Fibroblast of skin of back (primary cell): ENCODE measurements at places on chromosomes 11 and 22.

DNA sequence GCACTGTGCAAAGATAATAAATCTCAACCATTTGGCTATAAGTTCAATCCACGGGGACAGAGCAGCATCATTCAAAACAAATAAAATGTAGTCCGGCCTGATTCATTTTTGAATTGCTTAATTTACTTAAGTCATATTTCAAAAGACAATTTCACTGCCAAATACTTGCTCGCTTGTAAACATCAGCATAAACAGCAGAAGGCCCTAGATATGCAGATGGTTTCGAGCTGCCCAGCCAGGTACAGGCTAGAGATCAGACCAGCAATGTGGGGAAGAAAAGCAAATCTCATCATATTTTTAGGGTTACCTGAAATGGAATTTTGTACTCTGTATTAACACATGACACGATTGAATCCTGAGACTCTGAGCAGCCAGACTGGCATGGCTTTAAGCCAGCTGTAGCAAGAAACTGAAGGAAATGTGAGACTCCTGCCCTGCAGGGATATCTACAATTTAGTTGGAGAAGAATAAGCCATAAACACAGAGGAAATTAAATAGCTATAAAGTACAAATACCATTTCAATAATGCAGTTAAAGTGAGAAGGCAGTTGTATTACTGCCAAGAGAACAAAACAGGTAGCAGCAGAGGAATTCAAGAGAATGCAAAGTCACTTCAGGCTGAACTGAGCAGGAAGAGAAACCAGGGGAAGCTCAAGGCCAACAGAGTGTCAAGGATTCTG lies 440.3 kb downstream of the ETS1 start:
- no peak for DNase-seq

- DNase-seq, result no peak
Measured at GRCh38 chr11:94826415-94826814, 58.3 kb downstream of the AMOTL1 start.

DNA sequence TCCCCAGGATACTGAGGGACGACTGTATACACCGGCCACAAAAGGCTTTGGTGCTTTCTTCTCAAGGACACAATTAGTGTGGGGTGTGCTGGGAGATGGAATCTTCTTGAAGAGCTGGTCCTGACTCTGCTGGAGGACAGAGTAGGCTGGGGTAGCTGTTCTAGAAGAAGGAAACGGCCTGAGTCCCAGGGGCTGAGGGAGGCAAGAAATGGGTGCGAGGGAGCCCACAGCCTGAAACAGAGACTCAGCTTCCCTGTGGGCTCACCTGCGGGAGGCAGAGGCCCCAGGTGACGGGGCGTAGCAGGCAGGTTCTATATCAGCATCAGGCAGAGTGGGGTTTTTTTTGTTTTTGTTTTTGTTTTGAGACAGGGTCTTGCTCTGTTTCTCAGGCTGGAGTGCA lies 36.6 kb downstream of the PARVG start:
- no peak for DNase-seq

DNA sequence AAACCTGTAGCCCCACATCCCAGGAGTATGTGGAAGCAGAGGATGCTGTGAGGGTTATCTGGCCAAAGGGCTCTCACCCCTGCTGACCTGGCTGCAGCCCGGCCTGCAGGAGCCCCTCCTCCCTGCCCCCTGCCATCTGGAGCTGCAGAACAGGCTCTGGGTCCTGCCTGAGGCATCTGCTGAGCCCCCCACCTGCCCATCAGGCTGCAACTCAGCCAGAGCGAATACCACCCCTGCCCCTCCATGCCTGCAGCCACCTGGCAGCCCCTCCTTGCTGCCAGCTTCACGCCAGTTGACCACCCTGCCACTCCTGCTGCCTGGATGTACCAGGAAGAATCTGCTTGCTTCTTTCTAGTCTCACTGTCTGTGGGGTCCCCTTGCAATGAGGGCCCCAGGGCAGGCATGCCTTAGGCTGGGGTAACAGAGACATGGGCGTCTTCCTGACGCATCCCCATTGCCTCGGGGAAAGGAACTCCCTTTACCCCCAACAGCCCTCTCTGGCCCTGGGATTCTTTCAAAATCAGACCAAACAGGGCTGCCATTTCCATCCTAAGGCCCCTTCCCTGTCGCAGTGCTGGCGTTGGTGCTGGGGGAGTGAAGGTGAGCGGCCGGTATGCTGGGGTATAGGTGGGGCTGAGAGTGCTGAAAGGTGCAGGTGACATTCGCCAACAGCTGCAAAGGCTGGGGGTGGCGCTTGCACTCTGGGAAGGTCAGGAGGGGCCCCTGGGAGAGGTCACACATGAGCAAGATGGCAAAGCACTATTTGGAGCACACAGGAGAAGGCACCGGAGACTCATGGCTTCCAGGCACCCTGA lies 1334.6 kb downstream of the TBC1D22A start:
- no peak for DNase-seq

GRCh38 chr22:32396746-32397145 lies 15.3 kb downstream of the RTCB start:
- no peak for DNase-seq

DNA sequence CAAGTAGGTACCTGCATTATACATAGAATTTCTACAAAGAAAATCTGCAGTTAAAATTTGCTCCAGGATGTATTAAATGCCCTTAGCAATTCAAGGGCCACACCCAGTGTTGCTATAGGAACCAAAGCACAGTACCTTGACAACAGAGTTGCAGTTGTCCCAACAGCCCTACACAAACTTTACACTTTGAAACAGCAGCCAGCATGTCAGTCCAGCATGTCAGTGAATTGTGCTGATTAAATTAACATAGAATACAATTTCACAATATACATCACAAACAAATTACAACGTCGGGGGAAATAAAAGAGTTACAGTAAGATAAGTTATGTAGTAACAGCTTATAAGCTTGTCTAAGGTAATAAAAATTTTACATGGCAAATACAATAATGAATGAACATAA lies 389.2 kb downstream of the SOX6 start:
- DNase-seq, result peak; percentile 11

DNA sequence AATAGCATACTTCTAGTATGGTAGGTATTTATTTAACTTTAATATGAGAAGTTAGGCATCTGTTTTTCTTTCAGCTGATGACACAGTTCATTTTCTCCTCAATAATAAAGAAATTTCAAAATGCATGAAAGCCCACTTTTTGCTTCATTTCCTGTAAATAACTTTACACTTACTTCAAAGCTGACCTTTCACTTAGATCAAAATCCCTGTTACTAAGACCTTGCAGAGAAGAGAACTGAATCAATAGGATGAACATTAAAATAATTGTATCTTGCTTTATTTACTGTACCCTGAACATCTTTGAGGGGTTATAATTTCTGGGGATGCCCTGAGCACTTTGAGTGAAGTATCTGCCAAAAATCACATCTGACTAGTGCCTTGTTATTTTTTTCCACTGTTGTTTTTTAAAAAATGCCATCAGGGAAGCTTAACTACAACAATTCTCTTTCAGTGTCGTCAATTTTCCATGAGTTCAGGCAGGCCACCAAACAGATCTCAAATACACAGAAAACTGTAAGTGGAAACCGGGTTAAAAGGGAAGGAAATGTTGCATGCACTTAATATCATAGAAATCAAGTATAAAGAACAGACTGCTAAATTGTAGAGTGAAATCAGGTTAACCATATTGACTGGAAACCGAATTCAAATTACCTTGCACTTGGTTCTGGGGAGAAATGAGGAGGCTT lies 206.2 kb downstream of the MAML2 start:
- no peak for DNase-seq

DNA sequence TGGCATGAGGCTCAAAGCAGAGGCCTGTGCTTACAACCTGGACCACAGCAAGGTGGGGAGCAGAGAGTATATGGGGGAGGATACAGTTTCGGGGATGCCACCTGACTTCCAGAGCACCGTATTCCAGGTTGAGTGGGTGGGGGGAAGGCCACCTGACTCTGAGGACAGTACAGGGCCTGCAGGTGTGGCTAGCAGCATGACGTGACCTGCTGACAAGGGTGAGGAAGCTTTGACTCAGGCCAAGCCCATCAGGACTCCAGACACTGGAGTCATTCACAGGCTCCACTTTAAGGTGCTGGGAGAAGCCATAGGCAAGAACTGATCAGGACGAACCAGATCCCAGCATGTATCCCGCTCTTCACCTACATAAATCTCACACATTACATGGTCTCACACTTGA lies 34.6 kb upstream of the CRTAM start:
- DNase-seq, result no peak
